GM12864 (cell line): ENCODE measurements at places on chromosomes 6 and 20.

DNA sequence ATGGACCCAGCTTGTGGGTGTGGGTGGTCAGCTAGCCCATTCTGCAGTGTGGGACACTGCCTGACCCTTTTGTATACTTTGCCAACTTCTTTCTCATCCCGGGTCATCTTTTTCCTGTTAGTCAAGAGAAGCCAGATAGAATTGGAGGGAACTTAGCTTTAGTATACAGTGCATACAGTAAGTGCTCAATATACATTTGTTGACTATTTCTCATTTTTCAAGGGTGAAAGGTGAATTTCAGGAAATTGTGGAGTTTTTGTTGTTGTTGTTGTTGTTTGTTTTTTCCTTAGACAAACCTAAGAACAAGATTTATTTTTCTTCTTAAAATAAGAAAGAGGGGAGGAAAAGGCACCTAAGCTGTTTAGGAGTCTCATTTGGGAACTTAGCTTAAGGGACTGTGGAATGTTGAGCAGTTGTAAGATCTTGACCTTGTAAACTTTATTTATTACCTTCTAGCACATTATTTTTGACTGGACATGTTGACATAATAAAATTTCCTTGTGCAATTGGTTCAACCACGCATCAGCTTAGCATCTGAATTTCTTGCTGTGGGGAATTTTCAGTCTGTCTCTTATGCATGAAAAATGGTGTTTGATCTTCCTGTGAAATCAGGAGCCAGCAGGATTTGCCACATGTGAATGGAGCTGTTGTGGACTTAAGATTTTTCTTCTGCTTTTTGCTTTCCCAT is 113.6 kb downstream of the ARID1B start:
- DNase-seq, result no peak

DNA sequence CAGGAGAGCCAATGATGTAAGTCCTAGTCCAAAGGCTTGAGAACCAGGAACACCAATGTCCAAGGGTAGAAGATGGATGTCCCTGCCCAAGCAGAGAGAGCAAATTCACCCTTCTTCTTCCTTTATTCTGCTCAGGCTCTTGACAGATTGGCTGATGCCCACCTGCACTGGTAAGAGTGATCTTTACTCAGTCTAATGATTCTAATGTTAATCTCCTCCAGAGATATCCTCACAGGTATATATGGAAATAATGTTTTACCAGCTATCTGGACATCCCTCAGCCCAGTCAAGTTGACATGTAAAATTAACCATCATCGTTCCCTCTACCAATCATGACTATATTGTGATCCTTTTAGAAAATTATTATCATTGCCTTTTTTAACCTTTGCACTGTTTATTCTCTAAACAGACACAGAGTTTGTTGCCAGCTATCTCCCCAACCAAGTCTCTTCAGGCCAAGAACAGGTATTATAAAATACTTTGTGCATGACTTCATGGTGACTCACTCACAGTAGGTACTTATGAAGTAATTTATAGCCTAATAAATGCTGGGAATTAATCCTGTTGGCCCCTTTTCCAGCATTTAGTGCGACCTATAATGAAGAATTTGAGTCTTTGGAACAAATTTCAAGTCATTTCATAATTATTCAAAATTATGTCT is 26.2 kb upstream of the TSHZ2 start:
- no peak for DNase-seq

DNA sequence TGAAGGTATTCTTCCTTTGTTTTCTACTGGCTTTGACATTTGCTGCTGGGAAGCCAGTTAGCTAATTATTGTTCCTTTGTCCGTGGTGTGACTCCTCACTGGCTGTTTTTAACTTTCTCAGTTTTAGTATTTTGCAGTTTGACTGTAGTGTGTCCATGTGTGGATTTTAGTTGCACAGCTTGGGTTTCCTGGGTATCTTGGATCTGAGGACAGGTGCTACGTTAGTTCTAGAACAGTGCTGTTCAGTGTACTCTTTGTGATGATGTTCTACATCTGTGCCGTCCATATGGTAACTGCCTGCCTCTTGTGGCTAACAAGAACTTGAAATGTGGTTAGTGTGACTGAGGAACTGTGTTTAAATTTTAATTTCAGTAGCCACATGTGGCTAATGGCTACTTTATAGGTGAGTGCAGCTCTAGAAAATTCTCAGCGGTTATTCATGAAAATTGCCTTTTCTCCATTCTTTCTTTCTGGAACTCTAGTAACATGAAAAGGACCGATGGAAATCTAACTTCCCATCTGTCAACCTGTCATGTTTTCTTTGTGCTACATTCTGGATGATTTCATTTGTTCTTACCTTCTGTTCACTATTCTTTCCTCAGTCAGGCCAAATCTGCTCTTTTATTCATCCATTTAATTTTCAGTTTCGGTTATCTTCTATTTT is 7.4 kb downstream of the SNX9 start:
- peak; percentile 79 for DNase-seq

DNA sequence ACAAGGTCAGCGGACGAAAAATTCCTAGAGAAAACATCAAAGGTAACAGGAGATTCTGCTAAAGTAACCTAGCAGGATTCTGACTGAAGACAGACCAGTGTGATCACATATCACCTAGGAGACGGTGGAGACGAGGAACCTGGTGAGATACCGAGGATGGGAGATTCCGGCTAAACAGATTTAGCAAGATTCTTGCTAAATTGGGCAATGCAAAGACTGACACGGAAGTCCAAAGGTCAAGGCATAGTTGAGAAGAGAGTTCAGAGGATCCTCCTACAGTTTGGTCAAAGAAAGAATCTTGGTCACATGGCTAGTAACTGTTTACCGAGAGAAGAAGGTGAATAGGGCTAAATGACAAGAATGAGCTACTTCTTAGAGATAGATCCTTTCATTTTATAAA is 61.1 kb downstream of the TMEM170B start:
- DNase-seq, result peak; percentile 24

GRCh38 chr6:110355022-110355421 is 3.1 kb downstream of the METTL24 start:
- DNase-seq, result no peak

DNA sequence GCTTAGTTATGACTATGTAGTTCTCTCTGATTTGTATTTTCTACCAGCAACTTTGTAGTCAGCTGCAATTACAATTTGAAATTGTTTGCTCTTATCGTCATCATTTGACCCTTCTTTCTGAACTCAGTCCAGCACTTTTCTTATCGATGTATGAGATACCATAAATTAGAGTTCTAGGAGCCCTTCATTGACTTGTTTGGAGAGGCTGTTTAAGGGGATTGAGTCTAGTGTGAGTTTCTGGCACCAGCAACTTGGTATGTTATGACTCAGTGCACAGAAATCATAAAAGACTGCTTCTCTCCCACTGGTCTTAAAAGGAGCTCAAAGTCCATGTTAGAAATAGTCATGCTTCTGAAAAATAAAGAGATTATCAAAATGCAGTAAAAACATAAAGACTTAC is 190.3 kb downstream of the TENT5A start:
- DNase-seq, result no peak

- DNase-seq, result no peak
These were observed 151.0 kb downstream of the CLIC5 start for GRCh38 chr6:45864651-45865050.

GRCh38 chr6:167691533-167692312 is 135.0 kb upstream of the AFDN start:
- DNase-seq, result no peak

GRCh38 chr6:134368670-134369069 is 50.8 kb upstream of the SGK1 start:
- no peak for DNase-seq

DNA sequence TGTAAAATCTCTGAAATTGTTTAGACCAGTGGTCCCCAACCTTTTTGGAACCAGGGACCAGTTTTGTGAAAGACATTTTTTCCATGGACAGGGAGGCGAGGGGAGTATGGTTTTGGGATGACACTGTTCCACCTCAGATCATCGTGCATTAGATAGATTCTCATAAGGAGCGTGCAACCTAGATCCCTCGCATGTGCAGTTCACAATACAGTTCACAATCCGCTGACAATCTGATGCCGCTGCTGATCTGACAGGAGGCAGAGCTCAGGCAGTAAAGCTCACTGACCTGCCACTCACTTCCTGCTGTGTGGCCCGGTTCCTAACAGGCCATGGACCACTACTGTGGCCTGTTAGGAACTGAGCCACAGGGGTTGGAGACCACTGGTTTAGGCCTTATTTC is 115.2 kb downstream of the EPM2A start:
- no peak for DNase-seq

DNA sequence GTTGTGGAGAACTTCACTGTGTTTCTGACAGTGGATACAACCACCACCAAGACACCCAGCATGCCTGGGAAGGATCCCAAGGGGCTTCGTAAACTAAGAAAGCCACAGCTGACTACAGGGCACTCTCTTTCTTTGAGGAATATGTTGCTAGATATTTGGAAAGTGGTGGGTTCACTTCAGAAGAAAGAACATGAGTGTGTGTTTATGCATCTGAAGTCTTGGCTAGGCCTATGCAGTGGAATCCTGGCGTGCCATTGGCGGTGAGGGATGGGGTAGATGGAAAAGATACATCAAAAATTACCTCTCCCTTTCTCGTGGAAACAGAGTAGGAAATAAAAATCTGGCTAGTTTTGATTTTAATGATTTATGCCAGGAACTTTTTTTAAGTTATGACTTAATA is 187.7 kb downstream of the PDE7B start:
- DNase-seq, result no peak

DNA sequence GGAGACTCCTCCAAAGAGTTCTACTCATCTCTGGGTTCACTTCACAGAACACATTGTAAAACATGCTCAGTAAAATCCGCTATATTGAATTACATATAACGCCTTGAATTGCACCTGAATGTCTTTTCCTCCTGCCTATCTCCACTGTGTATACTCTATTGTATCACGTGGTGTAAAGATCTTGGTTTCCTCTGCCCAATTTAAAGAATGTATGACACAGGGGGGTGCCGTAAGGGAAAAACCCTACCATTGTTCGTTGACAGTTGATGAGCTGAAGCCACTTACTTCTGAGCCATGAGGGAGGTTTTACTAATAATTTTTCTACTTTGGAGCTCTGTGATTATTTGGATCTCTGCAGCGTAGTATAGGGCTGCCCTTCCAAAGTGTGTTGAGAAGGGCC is 6.0 kb downstream of the ASF1A start:
- DNase-seq, result no peak

GRCh38 chr6:44049163-44049988 is 77.9 kb downstream of the MRPL14 start:
- no peak for DNase-seq

- DNase-seq, result no peak
These were observed 524.3 kb upstream of the EPHA7 start for GRCh38 chr6:93943661-93944060.

DNA sequence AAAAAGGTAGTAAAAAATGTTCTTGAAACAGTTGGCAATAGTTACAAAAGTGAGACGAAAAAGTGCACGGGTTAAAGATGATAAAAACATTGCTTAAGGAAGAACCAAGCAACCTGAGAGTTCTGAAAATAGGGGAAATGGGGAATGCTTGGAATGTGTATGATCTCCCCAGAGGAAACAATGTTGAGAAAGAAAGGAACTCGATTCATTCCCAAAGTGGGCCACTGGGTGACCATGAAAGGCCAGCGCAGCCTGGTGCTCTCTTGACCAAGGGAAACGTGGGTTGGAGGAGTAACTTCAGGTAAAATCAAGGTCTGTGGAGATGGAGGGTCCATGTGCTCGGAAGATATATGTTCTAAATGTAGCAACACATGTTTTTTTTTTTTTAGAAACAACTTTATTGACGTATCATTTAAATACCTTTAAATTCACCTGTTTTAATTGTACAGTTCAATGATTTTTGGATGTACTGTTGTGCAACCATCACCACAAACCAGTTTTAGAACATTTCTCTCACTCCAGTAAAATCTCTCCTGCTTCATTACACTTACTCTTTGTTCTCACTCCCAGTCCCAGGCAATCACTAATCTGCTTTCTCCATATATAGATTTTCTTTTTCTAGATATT is 34.5 kb upstream of the CEP85L start:
- no peak for DNase-seq

- DNase-seq, result no peak
These were observed 67.9 kb upstream of the HMGN3 start for GRCh38 chr6:79302341-79302740.

DNA sequence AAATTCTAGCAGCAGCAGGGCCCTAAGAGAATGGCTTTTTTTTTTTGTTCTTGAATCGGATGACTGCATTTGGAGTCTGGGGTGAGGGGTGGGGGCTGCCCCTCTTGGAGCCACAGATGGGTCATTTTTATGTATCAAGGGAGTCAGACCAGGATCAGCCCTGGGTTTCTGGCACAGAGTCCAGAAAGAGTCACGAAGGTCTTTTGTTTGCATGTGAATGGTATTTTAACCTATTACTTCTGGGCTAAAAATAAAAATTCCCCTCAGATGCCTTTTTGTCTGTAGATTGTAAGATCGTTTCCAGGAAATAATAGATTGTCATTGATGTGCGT is 72.5 kb downstream of the PHACTR3 start:
- no peak for DNase-seq

- no peak for DNase-seq
These were observed 304.9 kb downstream of the TAF4 start for GRCh38 chr20:61760731-61761130.

GRCh38 chr20:49230021-49230420 is 10.8 kb downstream of the DDX27 start:
- no peak for DNase-seq

DNA sequence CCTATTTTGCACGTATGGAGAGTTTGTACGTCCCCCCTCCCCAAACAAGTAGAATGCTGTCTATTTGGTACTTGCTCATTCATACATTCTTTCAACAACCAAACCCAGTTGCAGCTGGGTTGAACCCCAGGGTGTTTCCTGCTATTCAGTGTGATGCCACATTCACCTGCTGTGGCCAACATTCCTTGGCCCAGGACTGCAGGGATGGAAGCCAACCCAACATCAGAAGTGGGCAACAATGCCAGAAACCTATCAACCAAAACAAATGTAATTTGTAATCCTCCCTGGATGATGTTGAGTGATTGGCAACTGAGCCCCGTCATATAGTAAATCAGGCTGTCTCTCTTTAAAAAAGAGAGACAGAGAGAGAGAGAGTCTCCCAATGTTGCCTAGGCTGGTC is 8.9 kb downstream of the NT5E start:
- DNase-seq, result no peak

DNA sequence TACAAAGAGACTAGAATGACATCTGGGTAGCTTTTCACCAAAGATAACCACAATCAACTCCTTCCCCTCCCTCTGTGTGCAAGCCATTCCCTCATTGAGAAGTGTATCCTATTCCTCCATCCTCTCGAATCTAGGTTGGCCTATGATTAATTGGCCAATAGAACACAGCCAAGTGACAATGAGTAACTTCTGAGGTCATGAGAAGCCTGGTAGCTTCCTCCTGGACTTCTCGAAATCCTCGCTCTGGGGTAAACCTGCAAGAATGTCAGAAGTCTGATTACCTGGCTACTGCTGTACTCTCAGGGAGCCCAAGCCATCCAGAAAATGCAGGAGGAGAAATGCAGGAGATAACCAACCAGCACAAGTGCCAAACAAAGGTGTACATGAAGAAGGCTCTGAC is 13.1 kb downstream of the ARHGAP18 start:
- no peak for DNase-seq
